Diencephalon (tissue), 1 donor: ENCODE measurements at places on chromosomes 3 and 15. TPM values are rescaled to one million over a fixed set of nuclear protein-coding genes. Genes with fewer than 3 reads are reported as not detected.

ACTC1 gene
- total RNA-seq: 1.8 TPM

UCN2 gene
- not detected for total RNA-seq

TMEM207 gene
- total RNA-seq: not detected

GABRR3 gene
- total RNA-seq: not detected

TMC3 gene
- total RNA-seq: 0.23 TPM

GPR62 gene
- total RNA-seq: 0.46 TPM

GOLGA8J gene
- total RNA-seq: 0.23 TPM
